ENCODE measurements at places on chromosomes 1 and 21.

GRCh38 chr1:89616844-89617627 is 15.9 kb upstream of the LRRC8C start:
- no peak for DNase-seq

- DNase-seq: no peak
These were observed 957.0 kb downstream of the AMY1C start for GRCh38 chr1:104706631-104707147.

DNA sequence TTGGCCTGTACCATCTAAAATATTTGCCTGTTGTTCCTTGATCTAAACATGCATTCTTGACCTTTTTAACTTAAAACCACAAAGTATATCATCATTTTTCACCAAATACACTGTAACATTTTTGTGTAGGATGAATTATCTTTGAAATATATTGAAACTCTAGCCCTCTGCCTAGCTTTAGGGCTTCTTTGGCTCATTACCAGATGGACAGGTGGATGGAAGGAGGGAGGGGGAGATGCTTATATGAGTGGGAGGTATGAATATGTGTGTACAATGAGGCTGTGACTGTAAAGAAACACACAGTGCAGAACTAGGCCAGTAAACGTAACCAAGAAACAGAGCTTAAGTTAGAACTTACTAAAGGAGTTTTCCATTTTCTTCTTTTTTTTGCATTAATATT is 118.5 kb downstream of the ESRRG start:
- DNase-seq: no peak

GRCh38 chr1:32362474-32363313 is at the start of the genes FAM229A and TSSK3:
FAM229A (minus strand) TSS chr1:32362485; CDS start chr1:32362091, 394 bp downstream.
TSSK3 (plus strand) TSS chr1:32362539; CDS start chr1:32362702, 163 bp downstream.
- no peak for DNase-seq

- no peak for DNase-seq
These were observed 26.4 kb downstream of the HIVEP3 start for GRCh38 chr1:41892301-41892781.

Data from activated CD8-positive, alpha-beta memory T cell treated with anti-CD3 and anti-CD28 coated beads for 1 hour (primary cell).